ENCODE measurements at places on chromosomes 4 and X. TPM values are rescaled to one million over a fixed set of nuclear protein-coding genes. Genes with fewer than 3 reads are reported as not detected.

DNA sequence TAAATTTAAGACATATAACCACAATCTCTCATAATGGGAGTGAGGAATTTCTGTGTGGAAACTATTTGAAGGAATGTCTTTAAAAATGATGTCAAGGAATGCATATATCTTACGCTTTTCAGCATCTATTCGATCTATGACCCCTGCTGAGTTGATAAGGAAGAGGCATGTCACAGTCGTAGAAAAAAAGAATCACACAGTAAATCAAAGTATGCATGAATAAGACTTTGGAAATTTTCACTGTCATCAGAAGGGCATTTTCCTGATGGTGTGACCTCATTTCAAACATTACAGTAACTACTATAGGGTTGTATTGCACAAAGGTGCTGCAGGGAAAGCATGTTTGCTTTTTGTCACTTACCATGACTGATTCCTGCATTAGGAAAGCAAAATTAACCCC, 41.5 kb downstream of the REELD1 start:
- no peak for DNase-seq

GRCh38 chr4:124713185-124713592, 657 bp upstream of the ANKRD50 start:
- peak; percentile 62 for DNase-seq

DNA sequence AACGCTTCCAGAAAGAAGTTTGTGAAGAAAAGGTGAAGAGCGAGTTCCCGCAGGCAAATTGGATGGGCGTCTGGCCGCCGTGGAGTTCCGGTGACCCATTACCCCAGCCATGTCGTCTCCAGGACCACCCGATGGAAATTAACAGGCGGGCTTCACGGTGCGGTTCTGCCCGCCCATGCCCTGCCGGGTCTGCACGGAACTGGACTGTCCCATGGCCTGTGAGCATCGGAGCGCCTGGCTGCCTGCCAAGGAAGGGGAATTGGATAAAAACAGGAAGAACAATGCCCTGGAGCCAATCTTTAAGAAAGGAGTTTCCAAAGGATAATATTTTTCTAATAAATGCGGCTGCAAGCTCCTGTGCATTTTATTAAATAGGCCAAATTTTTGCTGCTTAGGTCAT, 319.8 kb upstream of the SLC7A11 start:
- DNase-seq = no peak

GRCh38 chr4:41661442-41662076, 87.0 kb downstream of the PHOX2B start:
- peak; percentile 74 for DNase-seq

GRCh38 chrX:43718081-43718480, 62.0 kb downstream of the MAOA start:
- DNase-seq = no peak

- no peak for DNase-seq
These were observed 13.8 kb upstream of the CDKL2 start for GRCh38 chr4:75644095-75644494.

GRCh38 chrX:131595120-131595519, 51.2 kb downstream of the OR13H1 start:
- DNase-seq = no peak

DNA sequence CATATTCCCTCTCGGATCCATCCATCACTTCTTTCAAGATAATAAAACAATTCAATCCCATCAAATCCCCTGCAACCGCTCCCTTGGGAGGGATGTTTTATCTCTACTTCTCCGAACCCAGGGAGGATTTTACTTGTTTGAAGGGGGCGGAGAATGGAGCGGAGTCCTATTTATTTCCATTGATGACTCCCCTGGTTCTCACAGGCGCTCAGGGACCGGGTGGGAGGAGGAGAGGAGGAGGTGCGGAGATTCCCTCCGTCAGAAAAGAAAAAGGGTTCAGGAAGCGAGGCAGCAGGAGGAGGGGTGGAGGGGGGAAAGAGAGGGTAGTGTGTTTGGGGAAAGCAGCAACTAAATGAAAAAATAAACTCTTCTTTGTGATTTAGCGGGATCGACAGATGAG, 2.1 kb downstream of the NDNF start:
- DNase-seq = peak; percentile 2

- no peak for DNase-seq
These were observed 113.0 kb downstream of the AMELX start for GRCh38 chrX:11406109-11406765.

DNA sequence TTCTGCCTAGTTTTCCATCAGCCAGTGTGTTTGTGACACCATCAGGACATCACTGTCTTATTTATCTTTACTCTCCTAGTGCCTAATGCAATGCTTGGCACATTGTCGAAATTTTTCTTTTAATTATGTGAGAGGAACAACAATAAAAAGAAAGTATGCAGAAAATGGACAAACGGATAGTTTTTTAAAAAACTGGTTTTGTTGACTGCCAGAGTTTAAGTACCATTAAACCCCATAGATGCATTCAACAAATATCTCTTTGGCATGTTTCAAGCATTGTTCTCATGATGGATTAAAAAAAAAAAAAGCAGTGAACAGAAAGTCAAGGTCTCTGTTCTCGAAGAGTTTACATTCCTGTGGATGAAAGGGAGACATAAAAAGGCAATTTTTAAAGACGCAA, 398.4 kb downstream of the PPP3CA start:
- DNase-seq = no peak

DNA sequence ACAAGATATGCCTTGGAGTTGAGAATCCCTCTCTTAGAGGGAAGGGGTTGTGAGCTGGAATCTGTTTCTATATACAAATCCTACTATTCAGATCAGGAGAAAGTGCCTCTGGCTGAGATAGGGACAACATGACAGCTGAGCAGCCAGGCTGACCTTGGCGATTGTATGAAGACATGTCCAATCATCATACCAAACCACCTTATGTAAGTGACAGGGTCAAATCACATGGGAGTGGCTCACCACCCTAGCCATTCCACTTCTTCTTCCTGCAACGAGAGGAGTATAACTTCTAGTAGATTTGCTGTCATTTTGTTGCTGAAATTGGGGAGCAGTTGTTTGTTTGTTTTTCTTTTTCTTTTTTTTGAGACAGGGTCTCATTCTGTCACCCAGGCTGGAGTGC, 48.3 kb upstream of the TMEM150C start:
- no peak for DNase-seq

DNA sequence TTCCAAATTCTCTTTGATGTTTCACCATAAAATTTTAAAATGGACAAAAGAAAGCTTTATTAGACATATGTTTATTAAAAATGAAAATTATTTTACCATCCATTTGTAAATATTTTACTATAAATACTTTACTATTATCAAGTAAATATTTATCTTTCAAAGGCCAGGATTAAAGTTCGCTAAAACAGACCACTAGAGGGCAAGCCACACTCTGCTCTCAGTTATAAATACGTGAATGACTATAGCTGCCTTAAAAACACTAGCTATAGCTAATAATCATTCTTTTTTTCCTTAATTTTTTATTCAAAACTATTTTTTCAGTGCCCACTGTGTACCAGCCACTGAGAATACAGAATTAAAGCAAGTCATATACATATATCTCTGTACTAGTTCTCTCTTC, 38.6 kb downstream of the UNC5C start:
- DNase-seq = no peak

DNA sequence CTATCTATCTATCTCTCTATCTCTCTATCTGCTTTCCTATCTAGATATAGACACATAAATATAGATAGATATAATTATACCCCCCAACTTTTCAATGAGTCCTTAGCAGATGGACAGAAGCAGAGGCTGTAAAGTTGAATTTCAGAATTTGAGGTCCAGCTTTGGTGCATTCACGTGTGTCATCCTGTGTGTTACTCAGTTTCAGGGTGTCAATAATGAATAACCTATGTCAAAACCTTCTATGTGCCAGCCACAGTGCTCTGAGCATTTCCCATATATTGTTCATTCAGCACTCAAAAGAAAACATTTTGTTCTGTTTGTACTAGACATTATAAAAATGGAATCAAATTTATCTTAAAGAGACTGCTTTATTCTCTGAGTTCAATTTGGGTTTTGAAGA, 310.0 kb downstream of the ARHGAP24 start:
- no peak for DNase-seq

DNA sequence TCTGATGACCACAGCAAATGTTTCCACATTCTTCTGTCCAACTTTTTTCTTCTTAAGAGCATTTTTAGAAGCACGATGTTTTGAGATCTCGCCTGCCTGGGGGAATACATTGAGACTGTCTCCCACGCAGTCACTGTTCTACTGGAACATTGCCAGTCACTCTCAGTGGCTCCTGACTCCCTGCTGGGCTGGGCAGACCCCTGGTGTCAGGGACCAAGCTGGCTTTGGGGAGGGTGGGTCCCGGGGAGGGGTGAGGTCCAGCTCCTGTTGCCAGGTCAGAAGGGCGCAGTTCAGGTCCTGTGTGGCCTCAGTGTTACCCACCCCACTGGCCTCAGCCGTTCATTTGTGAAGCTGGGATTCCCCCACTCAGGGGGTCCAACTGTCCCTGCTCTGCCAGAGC, 18.9 kb upstream of the ABLIM2 start:
- DNase-seq = no peak

DNA sequence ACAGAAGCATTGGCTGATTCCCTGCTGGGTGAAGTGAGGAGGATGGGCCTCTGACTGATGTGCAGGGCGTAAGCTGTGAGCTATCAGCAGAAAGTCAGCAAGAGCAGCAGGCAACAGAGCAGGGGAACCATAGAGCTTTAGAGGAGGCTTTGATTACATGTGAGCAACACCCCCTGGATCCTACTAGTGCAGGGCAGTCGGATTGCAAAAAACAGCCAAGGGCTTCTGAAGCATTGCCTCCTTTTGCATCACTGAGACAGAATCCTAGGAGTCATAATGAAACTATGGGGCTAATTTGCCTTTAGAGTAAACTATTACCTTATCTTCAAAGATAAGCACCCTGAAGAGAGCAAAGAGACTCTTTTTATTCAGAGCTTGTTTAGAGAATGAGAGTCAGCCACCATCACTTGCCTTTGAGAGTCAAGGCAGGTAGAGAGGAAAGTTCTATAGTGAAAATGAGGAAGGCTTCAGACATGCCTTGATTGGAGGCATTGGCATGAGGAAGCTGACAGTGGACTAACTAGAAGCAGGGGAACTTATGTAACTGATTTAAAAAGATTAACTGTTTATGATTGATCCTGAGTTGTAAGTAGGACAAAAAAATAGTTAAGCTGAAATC, 420.3 kb downstream of the PDHA2 start:
- DNase-seq = no peak

DNA sequence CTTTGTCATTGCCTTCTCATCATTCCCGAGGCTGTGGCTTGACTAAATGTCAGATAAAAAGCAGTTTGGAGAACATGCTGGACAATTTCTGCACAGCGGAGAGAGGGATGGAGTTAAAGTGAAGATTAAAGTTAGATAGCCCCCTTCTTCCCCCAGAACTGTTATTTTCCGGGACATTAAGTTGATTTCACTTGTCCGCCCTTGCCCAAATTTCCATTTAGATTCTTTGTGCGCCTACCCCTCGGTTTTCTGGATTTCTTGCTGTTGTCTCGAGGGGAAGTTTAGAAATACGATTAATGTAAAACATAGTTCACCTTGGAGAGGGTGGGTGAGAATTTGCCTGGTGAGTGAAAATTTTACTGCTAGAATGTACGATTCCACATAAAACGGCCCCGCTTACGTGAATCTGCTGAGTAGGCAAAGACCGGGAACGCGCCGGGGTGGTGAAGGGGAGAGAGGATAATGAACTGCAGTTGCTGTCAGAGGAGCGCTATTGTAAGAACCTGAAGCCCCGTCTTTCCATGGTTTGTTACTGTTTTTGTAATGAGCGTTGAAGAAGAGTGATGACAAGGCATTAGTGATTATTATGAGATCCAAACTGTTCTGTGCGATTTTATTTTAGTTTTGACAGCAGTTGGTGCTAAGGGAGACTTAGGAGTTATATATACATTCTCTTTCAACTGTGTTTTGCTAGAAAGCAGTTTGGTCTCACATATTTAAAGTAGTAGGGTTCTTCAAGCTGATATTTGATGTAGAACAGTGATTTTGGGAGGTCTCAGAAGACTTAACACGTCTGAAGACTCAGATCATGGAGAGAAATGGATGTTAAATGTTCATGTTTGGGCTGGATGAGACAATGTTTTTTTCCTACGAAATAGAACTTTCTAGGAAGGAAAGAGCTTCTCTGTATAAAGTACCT, 73.0 kb downstream of the AFF1 start:
- DNase-seq = peak; percentile 63

- DNase-seq = no peak
These were observed 142.3 kb downstream of the PCDH18 start for GRCh38 chr4:137389911-137390520.

DNA sequence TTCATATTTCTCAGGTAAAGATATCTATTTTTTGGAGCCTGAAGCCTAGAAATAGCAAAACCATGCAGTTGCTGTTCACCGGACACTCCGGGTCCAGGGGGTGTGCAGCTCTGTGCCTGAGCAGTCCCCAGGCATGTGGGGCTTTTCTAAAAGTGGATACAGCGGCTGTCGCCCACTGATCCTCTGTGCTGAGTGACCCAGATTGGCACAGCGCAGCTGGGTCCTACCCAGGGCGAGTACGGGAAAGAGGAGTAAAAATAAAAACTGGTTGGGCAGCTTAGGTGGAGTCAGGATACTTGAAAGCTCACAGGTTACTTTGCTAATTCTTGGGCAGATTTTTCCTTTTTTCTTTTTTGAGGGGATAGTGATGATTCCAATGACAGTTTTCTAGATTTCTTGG, 118.8 kb downstream of the UCHL1 start:
- peak; percentile 19 for DNase-seq

- no peak for DNase-seq
These were observed 96.5 kb downstream of the TRAPPC11 start for GRCh38 chr4:183755596-183755995.

- DNase-seq = no peak
These were observed 101.5 kb upstream of the STX18 start for GRCh38 chr4:4643306-4643705.

GRCh38 chr4:7358100-7358735, 76.5 kb downstream of the PSAPL1 start:
- peak; percentile 83 for DNase-seq

- DNase-seq = no peak
These were observed 39.1 kb upstream of the NPFFR2 start for GRCh38 chr4:71992571-71993312.

- no peak for DNase-seq
These were observed 138.3 kb downstream of the PCDH18 start for GRCh38 chr4:137394018-137394417.

Gene MSANTD1
- total RNA-seq = 0.28 TPM

Gene TEC
- 8.0 TPM for total RNA-seq

Gene DMRTC1
- total RNA-seq = not detected

Gene PITX2
- total RNA-seq = not detected

Gene HMGN5
- 4.2 TPM for total RNA-seq

Gene MTCP1
- total RNA-seq = not detected

Gene RBMXL3
- not detected for total RNA-seq

Gene HPGD
- 443 TPM for total RNA-seq

Gene RHOXF1
- 1.1 TPM for total RNA-seq
